ENCODE measurements at places on chromosomes 4 and X. TPM values are rescaled to one million over a fixed set of nuclear protein-coding genes. Genes with fewer than 3 reads are reported as not detected.

DNA sequence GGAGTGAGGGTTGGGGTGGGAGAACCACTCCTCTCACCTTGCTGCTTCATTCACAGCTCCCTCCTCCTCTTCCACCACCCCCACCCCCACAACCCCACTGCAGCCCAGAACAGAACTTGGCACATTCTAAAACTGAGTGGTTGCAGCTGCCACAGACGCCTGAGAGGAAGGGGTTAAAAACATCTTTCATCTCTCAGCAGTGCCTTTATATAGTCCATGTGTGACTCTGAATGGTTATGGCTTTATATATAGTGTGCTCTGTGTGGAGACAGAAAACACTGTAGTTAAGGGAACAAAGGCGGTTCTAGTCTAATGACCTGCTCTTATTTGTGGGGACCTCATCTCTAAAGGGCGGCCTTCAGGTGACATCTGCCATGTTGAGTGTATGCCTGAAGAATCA lies 144.8 kb downstream of the BCOR start:
- DNase-seq, result no peak

- DNase-seq, result no peak
Measured at GRCh38 chrX:153886915-153887314, 942 bp upstream of the L1CAM start.

DNA sequence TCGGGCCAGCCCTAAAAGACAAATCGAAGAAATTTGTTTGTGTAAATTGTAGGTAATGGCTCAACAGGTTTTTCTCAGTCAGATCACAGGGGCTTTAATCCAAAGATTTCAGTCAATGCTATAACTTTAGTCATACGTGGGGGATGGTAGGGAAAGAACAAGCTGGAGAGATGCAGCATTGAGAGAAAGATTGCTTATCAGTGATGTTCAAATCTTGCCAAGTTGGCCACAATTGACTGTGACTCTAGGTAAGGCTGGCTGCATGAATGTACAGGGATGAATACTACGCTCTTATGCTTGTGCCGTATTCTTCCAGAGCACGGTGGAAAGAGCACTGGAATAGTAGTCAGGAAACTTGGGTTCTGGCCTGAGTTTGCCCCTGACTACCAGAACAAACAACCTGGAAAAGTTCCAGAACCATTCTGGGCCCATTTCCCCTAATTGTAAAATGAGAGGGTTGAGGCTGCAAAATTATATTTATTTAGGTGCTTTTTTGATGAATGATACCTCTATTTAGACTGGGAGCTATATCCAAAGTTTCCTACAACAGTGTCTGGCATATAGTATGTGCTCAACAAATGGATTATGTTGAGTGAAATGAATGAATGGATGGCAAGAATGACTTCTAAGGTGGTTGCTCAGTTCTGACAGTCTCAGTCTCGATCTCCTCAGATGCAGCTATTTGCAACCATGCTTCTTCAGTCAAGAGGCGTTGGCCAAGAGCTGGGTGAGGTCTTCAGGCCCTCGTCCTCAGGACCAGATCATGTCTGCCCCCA lies 44.4 kb downstream of the TSC22D3 start:
- DNase-seq, result no peak

DNA sequence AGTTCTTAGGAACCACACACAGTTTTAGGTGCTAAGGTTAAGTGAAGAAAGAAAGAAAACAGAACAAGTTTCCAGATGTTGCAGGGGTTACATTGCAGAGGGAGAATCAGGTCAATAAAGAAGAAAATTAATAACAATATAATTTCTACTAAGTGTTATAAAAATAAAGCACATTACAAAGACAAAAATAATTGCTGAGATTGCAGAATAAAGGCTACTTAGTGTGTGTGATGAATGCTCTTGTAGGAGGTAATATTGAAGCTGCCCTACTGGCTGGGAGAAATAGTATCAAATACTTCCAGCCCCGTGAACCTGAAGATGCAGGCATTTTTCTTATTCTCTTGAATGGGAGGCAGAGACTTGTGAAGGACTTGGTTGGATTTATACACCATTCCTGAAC lies 33.2 kb upstream of the FAM9A start:
- no peak for DNase-seq

The IDS gene
- total RNA-seq, result 26.0 TPM

The JAKMIP1 gene
- 1.1 TPM for total RNA-seq

The CDS1 gene
- 28.6 TPM for total RNA-seq

The VSIG4 gene
- total RNA-seq, result 6.7 TPM

All from esophagus squamous epithelium (tissue), 5 donors.